Peyer's patch (tissue), 4 donors: ENCODE measurements at places on chromosomes 1 and 21. TPM values are rescaled to one million over a fixed set of nuclear protein-coding genes. Genes with fewer than 3 reads are reported as not detected.

DNA sequence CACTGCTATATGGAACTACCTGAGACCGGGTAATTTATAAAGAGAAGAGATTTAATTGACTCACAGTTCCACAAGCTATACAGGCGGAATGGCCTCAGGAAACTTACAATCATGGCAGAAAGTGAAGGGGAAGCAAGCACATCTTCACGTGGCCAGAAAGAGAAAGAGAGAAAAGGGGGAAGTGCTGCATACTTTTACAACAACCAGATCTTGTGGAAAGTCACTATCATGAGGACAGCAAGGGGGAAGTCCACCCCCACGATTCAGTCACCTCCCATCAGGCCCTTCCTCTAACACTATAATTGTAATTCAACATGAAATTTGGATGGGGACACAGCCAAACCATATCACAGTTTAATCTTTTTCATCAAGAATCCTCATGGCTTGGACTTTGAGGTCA lies 339.2 kb upstream of the AJAP1 start:
- no peak for DNase-seq

DNA sequence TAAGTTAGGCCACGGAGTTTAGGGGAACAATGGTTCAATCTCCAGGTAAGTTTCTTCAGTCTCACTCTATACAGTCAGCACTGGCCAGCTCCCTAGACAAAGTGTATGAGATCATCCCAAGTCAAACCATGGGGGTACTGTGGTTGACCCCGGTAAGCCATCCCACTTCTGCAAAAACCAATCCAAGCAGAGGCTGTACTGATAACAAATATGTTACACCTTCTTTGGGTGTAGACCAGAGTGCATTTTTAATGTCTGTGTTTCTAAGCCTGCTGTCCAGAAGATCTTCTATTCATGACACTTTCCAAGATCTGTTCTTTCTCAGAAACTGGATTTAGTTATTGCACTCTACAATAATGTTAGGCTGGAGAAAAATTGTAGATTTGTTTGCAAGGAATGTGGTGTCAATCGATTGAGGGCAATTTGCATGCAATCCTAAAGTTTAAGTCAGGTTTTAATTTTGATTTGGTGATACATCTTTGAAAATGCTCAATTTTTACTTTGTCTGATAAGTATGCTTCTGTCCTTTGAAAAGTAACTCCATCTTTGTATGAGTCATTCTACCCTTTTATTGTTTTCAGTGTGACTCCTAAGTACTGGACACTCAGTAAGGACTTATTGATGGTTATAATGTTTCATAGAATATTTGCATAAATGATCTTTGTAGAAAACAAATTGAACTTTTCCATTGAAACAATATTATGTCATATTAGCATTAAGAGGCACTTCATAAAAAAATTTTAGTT lies 152.4 kb downstream of the HLX start:
- no peak for DNase-seq

DNA sequence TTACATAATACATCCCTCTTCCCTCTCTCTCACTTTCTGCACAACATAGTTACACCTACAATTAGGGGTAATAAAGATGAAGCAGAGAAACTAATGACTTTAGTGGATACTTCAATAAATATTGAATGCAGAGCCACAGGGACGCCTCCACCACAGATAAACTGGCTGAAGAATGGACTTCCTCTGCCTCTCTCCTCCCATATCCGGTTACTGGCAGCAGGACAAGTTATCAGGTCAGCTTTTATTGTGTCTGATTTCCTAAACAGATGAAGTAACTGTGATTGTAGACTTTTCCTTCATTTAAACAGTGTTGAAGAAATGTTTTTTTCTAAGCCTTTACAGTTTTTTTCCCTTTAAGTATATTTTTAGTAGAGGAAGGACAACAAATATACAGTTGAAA lies 281.6 kb downstream of the TPR start:
- DNase-seq = no peak

The TMEM81 gene
- total RNA-seq = 2.3 TPM

The CTSE gene
- total RNA-seq = 3.6 TPM

The TRIM58 gene
- 7.2 TPM for total RNA-seq
